CD4-positive, alpha-beta T cell treated with Interleukin-12 subunit alpha and Interleukin-12 subunit beta, for 1 hour (primary cell): ENCODE measurements at places on chromosomes 6 and 20.

GRCh38 chr6:113047932-113048331 is 700.8 kb downstream of the RFPL4B start:
- DNase-seq: no peak

DNA sequence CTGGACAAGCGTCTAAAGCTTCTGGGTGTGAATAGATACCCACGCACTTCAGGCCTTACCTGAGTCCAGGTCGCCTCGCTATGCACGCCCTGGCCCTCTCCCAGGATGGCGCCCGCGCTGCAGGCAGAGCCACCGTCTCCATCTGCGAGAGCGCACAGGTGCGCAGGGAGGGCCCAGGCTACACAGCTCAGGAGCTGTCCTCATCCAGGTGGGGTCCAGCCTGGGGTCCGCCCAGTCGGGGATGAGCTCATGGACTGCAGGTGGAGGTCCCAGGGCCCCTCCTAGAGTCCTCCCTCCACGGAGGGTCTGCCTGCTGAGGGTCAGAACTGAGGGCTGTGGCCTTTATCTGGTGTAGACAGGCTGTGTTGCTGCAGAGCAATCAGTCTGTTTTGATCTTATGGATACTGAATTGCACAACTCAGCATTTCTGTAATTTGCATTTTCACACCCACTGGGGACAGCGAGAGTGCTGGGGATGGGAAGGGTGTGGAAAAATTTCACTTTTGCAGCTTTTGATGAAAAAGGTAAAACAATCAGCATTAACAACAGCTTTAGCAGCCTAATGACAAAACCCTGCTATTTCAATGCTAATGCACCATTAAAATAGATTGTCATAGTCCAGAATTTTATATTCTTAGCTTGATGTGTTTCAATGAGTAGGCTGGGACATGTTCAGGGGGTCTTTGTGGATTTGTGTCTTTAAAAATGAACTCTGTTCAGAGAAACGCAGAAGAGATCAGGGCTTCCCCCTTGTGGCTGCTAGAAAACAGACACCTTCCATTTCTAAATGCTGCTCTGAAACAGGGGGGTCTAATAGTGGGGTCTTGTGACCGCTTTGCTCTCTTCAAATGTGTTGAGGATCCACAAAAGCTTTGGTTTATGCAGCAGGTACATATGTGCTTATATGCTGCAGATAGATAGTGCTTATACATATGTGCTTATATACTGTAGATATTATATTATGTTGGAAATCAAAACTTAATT is 77.8 kb upstream of the PHACTR3 start:
- no peak for DNase-seq

DNA sequence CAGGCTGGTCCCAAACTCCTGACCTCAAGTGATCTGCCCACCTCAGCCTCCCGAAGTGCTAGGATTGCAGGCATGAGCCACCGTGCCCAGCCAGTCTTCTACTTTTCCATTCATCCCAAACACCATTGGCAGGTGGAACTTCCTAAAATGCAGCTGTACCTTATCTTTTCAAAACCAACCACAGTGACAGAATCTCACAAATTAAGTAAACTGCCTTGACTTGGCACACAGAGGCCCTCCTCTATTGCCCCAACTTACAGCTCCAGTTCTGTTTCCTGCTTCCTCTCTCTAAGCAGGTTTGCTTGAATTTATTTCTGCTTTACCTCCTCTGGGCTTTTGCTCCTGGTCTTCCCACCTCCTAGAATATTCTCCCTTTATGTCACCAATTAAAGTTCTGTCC is 7.6 kb downstream of the MYB start:
- no peak for DNase-seq

DNA sequence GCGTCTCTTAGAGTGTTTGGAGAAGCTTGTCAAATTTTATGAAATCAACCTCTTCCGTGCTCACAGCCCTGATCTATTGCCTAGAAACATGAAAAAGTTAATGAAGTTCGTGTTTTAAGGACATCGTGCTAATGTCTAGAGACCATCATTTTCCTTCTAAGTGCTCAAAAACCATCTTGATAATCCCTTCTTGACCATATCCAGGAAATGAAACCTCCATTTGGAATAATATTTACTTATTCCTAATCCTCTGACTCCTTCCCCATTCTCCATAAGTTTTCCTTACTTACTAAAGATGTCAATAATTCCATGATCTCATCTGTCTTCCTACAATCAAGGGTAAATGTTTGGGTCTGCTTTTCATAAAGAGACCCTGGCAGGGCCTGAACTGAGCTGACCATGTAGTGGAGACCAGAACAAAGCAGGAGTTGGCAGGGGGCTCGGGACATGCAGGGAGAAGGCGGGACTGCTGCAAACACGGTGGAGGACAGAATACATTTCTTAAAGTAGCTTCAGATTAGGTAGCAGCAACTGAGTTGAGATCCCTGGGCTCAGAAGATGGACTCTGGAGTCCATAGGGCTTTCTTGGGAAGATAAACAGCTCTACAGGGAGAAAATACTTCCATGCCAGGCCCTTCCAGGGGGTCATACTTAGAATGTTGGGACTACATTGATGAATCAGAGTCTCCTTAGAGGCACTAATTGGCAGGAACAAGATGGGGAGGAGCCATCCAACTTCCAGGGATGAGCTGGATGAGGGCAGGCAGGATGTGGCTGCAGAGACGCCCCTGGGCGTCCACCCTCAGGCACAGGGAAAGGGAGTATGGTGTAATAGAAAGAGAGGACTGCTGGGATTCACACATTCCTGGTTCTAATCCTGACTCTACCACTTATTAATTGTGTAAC is 100.7 kb downstream of the RIN2 start:
- no peak for DNase-seq

DNA sequence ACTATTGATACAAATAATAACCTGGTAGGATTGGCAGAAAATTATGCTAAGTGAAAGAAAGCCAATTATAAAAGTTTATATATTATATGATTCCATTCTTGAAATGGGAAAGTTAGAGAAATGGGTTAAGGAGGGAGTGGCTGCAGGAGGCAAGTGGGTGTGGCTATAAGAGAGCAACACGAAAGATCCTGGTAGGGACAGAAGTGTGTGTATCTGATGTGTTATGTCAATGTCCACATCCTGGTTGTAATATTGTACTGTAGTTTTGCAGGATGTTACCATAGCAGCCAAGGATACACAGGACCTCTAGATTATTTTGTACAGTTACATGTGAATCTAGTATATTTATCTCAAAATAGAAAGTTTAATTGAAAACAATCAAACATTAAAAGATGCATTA is 46.8 kb downstream of the SNX5 start:
- DNase-seq: no peak

- DNase-seq: no peak
These were observed 188.5 kb upstream of the PMEPA1 start for GRCh38 chr20:57898332-57898731.

DNA sequence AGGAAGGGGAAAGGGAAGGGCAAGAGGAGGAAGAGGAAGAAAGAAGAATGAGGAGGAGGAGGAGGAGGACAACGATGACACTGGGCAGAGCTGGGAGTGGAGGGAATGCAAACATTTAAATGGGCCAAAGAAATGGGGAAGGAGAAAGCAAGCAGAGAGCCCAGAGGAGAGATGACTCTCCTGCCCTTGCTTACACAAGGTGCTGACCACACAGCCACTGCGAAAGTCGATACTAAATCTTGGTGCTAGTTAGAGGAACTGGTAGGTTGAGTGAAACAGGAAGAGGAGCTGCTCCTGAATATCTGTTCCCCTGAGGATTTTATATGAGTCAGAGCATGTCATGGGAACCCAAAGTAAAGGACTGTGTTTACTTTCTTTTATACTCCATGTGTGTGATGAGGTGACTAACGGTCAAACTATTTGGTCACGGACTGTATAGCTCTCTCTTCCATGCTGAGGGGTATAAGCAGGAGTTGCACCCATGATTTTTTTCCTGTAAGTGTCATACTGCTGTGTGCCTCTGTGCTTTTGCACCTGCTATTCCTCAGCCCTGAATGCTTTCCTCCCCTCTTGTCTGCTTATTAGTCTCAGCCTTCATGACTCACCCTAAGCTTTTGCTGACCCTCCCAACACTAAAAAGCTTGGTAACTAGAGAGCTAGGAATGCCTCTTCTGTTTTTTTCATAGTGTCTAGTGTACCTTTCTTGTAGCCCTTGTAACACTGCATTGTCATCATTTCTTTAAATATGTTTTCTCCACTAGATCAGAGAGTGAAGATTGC is 9.5 kb upstream of the PAQR8 start:
- DNase-seq: peak; percentile 19

DNA sequence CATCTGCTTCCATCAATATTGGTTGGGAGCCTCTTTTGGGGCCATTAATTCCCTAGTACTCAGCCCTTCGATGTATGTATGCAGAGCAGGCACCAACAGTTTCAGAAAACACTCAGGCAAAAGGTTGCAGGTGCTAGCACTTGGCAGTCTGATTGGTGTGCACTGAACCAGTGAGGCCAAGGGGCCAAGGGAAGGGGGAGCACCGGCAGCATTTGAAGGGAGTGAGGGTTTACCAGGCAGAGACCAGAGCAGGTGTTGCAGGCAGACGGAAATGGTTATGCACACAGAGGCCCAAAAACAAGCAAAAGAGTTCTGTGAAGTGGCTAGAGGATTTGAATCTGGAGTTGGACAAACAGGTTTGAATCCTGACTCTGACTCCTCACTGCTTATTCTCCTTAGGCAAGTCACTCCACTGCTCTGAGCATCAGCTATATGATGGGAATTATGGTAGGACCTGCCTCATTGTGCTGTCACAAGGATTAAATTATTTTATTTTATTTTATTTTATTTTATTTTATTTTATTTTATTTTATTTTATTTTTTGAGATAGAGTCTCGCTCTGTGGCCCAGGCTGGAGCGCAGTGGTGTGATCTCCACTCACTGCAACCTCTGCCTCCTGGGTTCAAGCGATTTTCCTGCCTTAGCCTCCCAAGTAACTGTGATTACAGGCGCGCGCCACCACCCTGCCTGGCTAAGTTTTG is 58.1 kb upstream of the SHLD1 start:
- DNase-seq: no peak
